ENCODE measurements at places on chromosomes 4 and X.
A peak's percentile ranks its signal among the peaks of the same experiment; 100 is the strongest.

DNA sequence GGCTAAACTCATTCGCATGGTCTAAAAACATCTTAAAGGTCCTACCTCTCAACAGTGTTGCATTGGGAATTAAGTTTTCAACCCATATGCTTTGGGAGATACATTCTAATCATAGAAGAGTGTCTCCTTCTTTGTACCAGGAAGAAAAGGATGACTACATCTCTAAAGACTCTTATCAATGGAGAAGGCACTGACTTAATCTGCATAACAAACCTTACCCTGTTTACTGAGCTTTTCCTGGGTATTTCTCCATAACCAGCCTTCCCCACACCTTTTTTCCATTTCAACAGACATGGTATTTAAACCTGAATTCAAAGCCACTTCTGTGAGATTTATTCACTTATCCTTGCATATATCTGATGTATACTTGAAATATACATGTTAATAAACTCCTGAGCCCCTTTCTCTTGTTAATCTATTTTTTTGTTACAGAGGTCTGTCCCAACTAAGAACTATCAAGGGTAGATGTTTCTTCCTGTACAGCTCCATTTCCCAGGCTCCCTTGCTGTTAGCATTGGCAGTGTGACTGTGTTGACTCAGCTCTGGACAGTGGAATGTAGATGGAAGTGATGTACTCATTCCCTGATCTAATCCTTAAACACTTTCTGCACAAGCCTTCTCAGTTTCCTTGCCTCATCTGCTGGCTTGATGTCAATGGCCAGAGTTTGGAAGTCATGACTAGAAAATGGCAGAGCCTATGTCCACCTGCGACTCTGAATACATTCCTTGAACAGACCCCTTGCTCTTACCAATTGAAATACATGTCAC, 148.9 kb upstream of the CPEB2 start:
- no peak for DNase-seq

GRCh38 chrX:42028109-42028508, 104.8 kb upstream of the CASK start:
- no peak for DNase-seq

DNA sequence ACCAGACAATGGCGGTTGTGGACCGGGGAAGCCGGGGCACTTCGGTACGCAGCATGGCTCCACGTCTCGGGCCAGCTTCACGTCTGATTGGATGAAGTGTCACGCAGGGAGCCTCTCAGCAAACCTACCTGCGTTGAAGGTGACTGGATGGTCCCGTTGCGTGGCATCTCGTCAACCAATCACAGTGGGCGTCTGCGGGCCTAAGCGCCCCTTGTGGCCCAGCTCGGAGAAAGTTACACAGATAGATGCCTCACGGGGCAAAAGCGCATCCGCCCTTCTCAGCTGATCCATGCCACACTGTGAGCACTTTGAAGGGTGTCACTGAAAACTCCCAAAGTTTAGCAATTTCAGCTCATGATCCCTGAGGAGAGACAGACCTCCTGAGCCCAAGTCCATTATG, at the start of gene H2BW1:
Gene H2BW1, minus strand, starts transcription at position 103 of the 400 bp plus-strand sequence. CDS start 132 bp downstream, outside the sequence.
- no peak for DNase-seq

DNA sequence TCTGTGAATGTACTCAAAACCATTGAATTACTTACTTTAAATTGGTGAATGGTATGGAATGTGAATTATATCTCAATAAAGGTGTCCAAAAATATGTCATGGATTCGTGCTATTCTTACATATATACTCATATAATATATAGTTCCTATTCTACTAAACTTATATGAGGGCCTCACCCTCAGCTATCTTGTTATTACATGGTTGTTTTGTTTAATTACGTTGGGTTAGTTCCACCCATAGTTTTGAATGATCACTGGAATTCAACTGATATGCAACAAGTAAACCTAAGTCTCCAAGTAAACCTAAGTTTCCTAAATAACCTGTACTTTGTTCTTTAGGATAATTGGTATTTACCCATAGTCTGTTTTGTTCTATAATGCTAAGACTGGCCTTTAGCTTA, 30.6 kb upstream of the CD99L2 start:
- no peak for DNase-seq

DNA sequence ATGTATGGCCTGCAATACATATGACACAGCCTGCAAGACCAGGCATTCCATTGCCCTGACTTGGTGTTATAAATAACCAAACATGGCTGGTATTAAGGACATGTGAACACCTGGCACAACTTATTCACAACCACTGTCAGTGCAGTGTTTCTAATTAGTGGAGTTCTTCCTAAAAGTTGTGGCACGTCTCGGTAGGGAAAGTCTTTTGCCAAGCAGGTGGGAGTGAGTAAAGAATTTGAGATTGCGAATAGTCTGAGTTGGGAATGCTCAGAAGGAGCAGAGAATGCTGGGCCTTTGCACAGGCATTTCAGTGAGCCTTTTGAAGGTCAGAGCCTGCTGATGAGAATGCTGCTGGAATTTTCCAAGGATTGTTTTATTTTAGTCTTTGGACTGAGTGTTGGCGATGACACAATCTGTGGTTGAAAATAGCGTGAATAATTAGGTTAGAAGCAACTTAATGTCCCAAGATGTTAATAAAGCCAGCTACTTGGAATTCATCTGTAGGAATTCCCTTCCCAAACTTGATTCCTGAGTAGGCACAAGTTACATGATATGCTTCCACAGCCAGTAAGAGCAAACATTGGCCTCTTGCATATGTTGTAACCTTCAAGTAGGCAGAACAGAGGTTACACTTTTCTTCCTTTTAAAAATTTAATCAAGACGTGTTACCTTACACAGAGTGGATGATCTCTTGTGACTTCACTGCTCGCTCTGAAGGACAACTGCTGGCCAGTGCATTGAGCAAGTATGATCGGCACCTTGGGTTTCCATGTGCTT, 83.6 kb upstream of the PGRMC2 start:
- no peak for DNase-seq

- peak; percentile 59 for DNase-seq
Observed at GRCh38 chr4:2537011-2537830, 774 bp downstream of the FAM193A start.

GRCh38 chrX:9646471-9647224, 119.0 kb downstream of the GPR143 start:
- DNase-seq: no peak

GRCh38 chrX:128287693-128288092, 235.5 kb upstream of the ACTRT1 start:
- DNase-seq: no peak

All from stimulated activated CD4-positive, alpha-beta T cell treated with anti-CD3 and anti-CD28 coated beads, Interleukin-2, amount 100 ng/mL, for 24 hours (primary cell).